ENCODE measurements at places on chromosomes 3 and 15.

GRCh38 chr3:156181509-156181908, 61.1 kb downstream of the KCNAB1 start:
- DNase-seq = no peak

GRCh38 chr3:189638276-189639031, 7.3 kb downstream of the TP63 start:
- DNase-seq = no peak

- DNase-seq = no peak
Measured at GRCh38 chr3:30189900-30190299, 416.5 kb upstream of the TGFBR2 start.

- DNase-seq = no peak
Measured at GRCh38 chr3:195246581-195246995, 24.4 kb downstream of the XXYLT1 start.

DNA sequence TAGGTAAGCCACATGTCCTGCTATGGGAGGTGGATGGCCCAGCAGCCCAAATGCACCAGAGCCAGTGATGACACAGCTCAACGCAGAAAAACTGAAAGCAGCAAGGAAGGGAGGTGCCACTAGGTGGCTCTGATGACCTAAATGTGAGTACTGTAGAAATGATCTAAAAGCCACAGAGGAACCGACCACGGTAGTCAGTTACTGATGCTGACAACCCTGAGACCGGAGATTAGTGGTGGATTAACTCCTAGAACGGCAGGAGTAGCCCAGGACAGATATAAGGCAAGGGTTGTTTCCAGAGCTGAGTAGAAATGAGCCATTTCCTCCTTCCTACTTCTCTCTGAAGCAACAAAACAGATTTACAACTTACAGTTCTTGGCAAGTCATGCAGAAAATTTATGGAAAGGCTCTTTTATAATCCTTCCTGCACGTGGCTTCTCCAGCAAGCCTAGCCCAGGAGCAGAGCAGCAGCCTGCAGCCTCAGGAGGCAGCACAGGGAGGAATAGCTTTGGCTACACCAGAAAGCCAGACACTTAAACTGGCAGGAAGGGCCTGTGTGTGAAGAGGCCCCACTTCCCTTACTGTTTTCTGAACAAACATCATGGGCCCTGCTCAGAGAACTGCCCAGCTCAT, 13.1 kb downstream of the FBXL22 start:
- DNase-seq = peak; percentile 63

- no peak for DNase-seq
Measured at GRCh38 chr3:189606774-189607173, 24.4 kb upstream of the TP63 start.

Measured in activated effector memory CD4-positive, alpha-beta T cell treated with Interleukin-2 at 50 U/mL for 16 hours (primary cell).